ENCODE measurements at places on chromosomes 7 and 10.

DNA sequence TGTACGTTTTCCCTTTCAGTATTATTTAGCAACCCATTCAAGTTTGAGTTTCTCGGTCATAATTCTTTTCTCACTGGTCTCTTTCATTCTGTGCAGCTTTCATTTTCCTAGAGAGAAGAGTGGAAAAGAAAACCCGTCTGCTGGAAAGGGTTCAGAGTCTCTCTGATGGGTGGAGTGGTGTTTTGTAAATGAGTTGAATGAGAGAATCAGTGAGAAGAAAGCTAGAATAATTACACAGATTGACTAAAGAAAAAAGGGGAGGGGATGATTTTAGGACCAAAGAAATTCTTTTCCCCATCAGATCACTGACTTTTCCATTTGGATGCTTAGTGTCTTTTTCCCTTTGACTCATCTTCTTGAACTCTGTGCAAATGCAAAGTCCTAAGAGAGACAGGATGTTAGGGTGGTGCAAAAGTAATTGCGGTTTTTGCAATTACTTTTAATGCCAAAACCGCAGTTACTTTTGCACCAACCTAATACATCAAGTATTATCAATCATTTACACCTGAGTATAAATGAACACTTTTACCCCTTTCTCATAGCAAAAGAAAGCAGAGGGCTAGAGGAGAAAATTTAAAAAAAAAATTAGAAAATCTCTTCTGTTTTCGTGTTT, 242.1 kb upstream of the SP4 start:
- DNase-seq, result no peak

DNA sequence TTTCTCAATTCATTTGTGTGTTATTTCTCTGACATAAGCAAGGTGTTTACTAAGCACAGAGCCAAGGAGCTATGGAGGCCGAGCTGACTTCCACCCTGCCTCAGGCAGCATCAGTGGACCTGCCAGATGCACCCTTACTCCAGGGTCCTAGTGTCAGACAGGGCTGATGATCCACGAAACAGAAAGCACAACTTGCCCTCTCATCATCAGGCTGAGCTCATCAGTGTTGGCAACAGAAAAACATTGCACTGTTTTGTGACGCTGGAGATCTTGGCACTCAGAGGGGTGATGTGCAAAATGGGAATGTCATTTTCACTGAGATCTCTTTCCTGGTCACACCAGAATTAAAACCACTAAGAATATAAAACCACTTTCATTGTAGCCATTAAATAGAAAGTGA, 201.8 kb downstream of the GLI3 start:
- no peak for DNase-seq

DNA sequence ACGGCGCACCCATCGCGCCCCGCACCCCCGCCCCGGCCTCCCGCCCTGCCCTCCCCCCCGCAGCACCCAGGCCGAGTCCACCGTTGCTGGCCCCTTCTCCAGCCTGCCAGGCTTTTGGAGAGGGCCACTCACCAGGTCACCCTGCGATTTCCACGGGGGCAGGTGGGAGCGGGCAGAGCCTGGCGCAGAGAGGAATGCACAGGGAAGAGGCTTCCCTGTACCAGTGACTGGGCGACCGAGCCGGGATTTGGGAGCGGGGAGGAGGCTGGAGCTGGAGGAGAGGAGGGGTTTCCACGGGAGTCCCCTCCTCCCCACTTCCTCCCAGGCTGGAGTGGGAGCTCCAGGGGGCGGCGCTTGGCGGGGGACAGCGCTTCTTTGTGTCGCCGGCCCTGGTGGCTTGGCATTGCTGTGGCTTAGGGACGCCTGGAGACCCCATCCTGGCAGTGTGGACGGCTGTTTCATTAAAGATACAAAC, 19.3 kb downstream of the TCAF1 start:
- DNase-seq, result no peak

- no peak for DNase-seq
Measured at GRCh38 chr10:124005991-124006392, 87.4 kb downstream of the CHST15 start.

DNA sequence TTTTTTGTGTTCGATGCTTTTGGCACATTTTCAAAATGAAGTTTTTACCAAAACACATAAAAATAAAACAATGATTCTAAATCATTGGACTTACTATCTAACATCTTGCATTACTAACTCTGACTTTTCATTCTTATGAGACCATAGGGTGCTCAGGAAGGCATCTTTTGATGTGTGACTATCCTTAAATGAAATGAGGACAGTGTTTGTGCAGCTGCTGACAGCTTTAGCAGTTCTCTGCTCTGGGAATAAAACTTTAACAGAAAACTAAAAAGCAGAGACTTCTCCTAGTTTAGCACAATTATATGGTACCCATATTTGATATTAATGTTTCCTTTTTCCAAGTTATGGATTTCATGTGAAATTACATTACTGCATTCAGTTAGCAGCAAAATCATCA, 471.6 kb downstream of the ARL4A start:
- no peak for DNase-seq

DNA sequence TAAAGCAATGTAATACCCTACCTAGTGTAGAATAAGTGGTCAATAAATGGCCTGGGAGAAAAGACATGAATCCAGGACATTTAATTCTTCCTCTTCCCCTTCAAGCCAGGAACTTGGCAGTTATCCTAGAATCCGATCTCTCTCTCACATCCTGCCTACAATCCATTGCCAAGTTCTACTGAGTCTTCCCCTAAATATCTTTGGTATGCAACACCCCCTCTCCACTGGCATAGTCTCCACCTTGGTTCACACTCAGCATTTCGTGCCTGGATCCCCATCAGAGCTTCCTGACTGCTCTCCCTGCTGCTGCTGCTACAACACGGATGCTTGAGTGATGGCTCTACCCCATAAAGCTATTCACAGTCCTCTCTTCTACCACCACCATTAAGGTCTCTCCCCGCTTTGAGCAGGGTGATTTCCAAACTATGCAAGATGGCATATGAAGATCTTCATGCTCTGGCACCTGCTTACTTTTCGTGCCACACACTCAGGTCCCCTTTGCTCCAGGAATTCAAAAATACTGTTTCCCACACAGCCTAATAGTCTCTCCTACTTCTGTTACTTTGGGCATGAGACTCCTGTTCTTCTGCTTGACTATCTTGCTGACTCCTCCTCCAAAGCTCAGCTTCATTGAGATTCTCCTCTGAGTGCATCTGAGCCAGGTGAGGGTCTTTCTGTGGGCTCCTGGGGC, 4.8 kb downstream of the ANK3 start:
- no peak for DNase-seq

- peak; percentile 33 for DNase-seq
Measured at GRCh38 chr7:3092468-3092867, 48.8 kb upstream of the CARD11 start.

- no peak for DNase-seq
Measured at GRCh38 chr10:10855151-10855581, 162.5 kb upstream of the CELF2 start.

DNA sequence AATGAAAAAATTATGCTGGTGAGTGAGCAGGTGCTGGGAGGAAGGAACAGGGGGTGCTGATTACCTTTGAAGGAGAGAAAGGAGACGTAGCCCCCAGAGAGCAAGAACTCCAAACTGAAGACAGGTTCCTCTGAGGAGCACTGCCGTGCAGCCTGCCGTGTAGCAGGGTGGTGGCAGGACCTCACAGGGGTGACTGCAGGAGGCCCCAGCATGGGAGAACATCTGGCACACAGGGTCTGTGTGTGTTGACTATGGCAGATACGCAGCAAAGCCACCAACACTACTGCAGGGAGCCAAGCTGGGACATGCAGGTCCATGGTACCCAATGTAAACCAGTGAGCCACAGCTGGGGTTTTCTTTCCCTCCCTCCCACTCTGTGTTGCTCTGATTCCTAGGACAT, 192.1 kb upstream of the PDE1C start:
- no peak for DNase-seq

GRCh38 chr10:116269619-116270018, 3.4 kb downstream of the GFRA1 start:
- DNase-seq, result no peak

- DNase-seq, result no peak
Measured at GRCh38 chr7:156998988-156999957, 11.2 kb downstream of the MNX1 start.

DNA sequence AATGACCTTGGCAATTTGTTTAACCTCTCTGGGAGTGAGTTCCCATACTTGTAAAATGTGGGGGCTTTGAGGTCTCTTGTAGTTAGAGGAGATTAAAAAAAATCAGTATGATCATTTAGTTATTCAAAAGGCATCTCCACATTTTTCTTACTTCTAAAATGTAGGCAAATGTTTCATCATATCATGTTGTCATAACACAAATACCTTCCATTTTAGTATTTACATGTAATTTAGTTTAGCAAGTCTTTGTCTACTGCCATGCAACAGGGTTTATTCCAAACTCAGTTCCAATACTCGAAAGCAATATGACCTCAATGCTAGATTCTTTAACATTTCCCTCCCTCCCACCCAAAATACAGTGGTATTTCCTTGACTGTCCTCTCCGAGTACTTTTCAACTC, 262.8 kb upstream of the IMMP2L start:
- no peak for DNase-seq

DNA sequence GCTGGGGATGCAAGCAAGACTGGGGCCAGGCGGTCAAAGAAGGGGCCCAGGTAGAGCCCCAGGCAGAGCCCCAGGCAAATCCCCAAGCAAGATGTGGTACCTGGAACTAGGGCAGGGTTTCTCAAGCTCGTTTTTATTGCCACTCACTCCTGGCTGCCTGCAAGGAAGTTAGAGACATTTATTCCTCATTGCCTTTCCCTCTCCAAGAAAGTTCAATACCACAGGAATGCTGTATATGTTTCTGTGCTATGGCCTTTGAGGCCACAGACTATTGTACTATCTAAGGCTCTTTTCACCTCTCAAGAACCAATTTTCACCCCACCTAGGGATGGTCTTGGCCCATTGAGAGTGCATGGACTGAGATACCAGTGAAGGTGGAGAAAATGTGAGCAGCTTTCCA, 71.3 kb downstream of the TACC2 start:
- no peak for DNase-seq

DNA sequence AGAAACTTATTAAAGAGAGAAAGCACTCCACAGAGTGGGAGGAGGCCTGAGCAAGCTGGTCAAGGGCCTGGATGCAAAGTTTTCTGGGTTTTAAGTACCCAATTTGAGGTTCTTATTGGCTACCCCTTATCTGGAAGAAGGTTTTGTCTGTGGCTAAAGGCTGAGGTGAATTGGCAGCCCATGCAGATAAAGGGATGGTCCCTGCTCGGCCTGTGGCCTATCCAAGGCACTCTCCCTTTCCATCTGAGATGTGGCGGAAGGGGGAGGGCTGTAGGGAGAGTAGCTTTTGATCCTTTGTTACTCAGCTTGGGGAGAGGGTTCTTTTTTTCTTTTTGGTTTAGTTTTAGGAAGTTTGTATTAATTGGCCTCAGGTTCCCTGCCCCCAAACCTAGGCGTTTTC, 465.1 kb downstream of the ATRNL1 start:
- no peak for DNase-seq

DNA sequence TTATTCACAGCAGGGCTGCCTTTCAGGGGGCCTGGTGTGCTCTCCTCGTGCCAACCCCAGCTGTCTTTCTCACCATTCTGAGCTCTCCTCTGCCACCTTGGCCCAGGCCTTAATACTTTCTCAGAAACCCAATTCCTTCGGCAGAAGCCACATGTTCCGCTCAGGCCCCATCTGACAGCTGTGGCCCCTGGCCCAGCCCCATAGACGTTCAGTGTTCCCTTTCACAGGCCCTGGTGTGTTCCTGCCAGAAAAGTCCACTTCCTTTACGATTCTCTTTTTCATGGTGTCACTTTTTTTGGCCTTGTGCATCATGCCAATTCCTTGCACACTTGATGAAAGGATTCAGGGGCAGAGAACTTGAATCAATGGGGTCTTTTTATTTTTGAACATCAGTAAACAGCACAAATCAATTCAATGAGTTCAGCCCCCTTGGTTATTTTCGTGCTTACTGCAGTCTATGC, 15.9 kb upstream of the GPNMB start:
- no peak for DNase-seq

GRCh38 chr10:113479346-113480080, 73.3 kb upstream of the HABP2 start:
- no peak for DNase-seq

GRCh38 chr10:116912162-116912561, 62.9 kb downstream of the ENO4 start:
- DNase-seq, result no peak

DNA sequence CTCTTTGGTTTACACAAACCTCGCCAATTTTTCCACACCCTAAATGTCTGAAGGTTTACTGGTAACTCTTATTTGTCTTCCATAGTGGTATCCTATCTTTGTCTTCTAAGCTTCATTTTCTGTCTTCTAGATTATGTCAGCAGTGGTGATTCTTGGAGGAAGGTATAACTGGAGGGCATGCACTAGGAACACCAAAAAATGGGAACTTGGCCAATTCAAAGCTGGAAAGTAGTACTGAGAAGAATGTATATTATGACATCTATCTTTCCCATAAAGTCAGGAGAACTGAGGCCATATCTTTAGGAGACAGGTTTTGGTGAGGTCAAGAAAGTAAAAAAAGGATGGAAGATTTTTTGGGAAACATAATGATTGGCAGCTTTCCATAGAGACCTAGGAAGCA, 113.3 kb downstream of the CPEB3 start:
- DNase-seq, result no peak

GRCh38 chr10:29378106-29378505, 89.2 kb downstream of the LYZL1 start:
- no peak for DNase-seq

GRCh38 chr10:73368238-73368637, 9.6 kb upstream of the CFAP70 start:
- DNase-seq, result no peak

DNA sequence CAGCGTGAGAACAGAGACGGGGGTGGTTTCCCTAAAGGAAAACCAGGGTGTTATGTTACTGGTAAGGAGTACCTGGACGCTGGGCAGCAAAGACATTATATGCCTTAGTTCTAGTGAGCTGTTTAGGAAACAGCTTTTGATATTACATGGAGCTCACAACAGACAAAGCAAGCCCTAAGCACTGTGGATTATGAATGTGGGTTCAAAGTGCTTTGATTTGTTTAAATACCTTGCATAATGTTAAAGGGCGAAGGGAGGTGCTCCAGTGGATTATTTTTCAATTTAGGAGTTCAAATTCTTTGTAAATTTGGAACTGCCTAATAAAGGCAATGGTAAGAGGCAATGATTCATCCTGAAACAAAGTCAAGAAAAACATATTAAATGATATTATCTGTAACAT, 13.8 kb downstream of the WNT16 start:
- no peak for DNase-seq

DNA sequence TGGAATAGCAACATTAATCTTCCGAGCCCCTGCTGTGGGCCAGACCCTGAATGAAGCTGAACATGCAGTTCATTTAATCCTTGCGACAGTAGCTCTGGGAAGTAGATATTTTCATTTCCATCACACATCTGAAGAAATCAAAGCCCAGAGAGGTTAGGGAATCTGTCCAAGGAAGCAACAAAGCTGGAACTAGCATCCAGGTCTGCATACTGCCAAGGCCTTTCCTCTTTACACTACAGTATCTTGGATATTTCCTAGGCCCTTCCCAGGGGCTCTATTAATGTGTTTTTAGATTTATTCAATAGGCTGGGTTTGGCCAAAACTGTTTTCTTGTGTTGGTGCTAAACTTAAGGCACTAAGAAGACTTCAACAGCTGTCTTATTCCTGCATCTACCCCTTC, 48.1 kb downstream of the FAM13C start:
- DNase-seq, result no peak

Measured in bone marrow (tissue), 2 donors.